ENCODE measurements at places on chromosomes 1 and 21. TPM values are rescaled to one million over a fixed set of nuclear protein-coding genes. Genes with fewer than 3 reads are reported as not detected.
A peak's percentile ranks its signal among the peaks of the same experiment; 100 is the strongest.

DNA sequence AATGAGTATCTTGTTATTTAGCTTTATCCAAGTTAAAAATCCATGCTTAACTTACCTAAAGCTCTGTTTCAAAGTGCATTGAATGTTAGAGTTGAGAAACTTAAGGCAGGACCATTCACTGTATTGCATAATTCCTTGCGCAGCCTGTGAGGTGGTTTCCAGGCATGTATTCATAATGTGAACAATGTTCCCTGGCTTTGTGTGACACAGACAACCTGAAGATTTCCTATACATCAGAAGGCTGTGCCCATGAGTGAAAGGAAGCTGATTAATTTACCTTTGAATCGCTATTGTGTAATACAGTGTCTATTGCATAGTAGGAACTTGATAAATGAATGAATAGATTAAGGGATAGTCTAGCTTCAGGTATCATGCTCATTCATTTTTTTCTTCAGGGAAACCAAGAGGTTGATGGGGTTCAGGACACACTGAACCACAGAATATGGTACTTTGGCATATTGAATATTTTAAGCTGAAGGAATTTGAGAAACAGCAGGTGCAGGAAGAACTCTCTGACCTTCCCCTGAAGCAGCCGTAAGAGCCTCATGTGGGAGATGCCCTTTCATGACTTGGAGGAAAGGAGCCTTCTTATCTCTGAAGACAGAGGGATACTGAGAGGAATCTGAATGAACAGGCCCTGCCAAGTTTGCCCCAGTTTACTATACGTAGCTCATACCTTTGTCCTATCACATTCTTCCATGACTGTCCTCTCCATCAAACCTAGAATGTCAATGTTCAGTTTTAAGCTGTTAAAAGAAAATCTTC, 88.6 kb upstream of the GNG12 start:
- H3K36me3 ChIP-seq, result no peaks in the 10 kb centered on the region
- H3K4me1 ChIP-seq, result no peaks in the 10 kb centered on the region
- no peak for DNase-seq
- no peak overlapping the region for H3K4me3 ChIP-seq
- H3K27me3 ChIP-seq, result peaks cover 2% of the 10 kb centered on the region
- H3K27ac ChIP-seq, result no peak overlapping the region

GRCh38 chr1:111857194-111857651, 101.5 kb downstream of the DDX20 start:
- no peaks in the 10 kb centered on the region for H3K27me3 ChIP-seq
- no peak overlapping the region for H3K27ac ChIP-seq
- no peak overlapping the region for H3K4me3 ChIP-seq
- no peaks in the 10 kb centered on the region for H3K36me3 ChIP-seq
- no peak for DNase-seq

GRCh38 chr1:26289158-26290059, 9.5 kb downstream of the SH3BGRL3 start:
- no peaks in the 10 kb centered on the region for H3K27me3 ChIP-seq
- peaks cover 85% of the 10 kb centered on the region for H3K4me1 ChIP-seq
- no peak overlapping the region for H3K4me3 ChIP-seq
- H3K36me3 ChIP-seq, result no peaks in the 10 kb centered on the region
- DNase-seq, result peak; percentile 69

DNA sequence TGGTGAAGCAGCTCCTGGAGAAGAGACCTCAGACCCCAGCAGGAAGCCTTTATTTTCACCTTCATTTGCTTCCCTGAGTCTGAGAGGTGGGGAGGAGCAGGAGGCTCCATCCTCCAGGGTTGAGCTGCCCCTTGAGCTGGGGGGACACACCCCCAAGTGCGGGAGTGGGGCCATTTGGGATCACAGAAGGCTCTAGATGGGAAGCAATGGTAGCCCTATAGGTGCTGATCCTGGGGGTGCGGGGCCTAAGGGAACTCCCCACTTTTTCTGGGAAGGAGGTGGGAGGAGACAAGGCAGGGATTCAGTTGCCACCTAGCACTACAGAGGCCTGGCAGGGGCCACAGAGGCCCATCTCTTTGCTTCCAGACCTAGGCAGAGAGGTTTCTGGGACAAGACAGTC, 247.9 kb upstream of the CSF3R start:
- no peaks in the 10 kb centered on the region for H3K27me3 ChIP-seq
- H3K27ac ChIP-seq, result no peak overlapping the region
- no peaks in the 10 kb centered on the region for H3K4me1 ChIP-seq
- H3K4me3 ChIP-seq, result no peak overlapping the region

DNA sequence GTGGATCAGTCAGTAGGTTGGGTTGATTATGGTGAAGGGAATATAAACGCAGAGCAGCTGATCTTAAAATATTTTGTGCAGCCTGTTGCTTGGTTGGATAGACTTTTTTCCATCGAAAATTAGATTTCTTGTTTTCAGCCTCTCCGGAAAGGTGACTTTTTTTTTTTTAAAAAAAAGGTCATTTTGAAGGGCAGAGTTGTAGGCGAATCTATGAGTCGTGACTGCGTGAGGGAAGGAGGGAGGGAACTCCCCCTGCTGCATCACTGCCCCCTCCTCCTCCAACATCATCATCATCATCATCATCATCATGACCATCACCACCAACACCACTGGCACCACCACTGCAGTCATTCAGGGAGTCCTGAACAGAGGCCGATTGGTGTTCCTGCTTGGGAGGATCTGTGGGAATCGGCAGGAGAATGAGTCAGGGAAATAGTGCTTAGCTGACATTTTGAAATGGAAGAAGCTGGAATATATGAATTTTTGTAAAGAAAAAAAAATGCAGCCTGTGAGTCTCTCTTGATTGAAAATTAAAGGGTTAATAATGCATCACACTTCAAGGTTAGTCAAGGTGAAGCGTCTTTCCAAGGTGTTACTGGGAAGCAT, 1.2 kb downstream of the ATP1B1 start:
- peaks cover 2% of the 10 kb centered on the region for H3K27me3 ChIP-seq
- no peak overlapping the region for H3K27ac ChIP-seq
- H3K4me1 ChIP-seq, result peaks cover 45% of the 10 kb centered on the region

- no peak overlapping the region for H3K4me3 ChIP-seq
- DNase-seq, result no peak
- H3K27ac ChIP-seq, result no peak overlapping the region
- no peaks in the 10 kb centered on the region for H3K27me3 ChIP-seq
These were observed 282.4 kb downstream of the TM2D1 start for GRCh38 chr1:61442544-61442943.

GRCh38 chr21:44350773-44351481, 2.5 kb upstream of the TRPM2 start:
- H3K4me1 ChIP-seq, result peaks cover 58% of the 10 kb centered on the region
- H3K36me3 ChIP-seq, result peaks cover 2% of the 10 kb centered on the region
- DNase-seq, result no peak
- peaks cover 16% of the 10 kb centered on the region for H3K27me3 ChIP-seq

- H3K36me3 ChIP-seq, result peaks cover 2% of the 10 kb centered on the region
- H3K27ac ChIP-seq, result no peak overlapping the region
- DNase-seq, result no peak
- no peak overlapping the region for H3K4me3 ChIP-seq
These were observed 185.2 kb downstream of the FAF1 start for GRCh38 chr1:50774759-50775351.

The GRIK1 gene
- total RNA-seq, result not detected

The TNFRSF14 gene
- 262 TPM for total RNA-seq

Data from natural killer cell (primary cell).